ENCODE measurements at places on chromosomes 4 and X.

DNA sequence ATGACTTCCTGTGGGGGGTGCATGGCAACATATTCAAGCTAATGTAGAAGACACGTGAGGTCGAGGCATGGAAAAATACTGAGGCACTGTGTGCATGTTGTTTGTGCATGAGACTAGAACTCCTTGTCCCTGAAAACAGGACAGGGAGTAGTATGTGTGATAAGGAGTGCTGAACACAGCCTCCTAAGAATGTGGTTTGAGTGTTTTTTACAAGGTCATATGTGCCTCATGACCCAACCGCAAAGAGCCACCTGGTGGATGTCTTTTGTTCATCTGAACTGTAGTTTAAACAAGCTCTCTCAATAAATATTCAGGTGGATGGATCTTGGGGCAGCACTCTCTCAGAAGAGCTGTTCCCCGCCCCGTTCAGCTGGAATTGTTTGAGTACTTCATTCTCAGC is 226.6 kb downstream of the NLGN4X start:
- DNase-seq = no peak

DNA sequence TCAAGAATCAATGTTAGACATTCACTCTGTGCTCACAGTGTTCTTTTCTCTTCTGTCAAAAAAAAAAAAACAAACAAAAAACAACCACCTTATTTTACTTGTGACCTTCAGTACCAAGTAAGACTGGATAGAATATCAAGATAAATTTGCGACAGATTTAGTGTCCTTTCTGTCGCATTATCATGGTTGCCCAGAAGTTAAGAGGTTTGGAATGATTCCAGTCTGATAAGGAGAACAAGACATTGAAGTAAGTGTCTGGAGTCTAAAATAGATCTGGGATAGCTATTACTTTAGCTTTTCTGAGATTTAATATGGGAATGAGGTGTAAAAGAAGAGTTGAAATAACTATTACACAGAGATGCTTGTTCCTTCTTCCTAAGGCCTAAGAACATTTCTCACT is 31.7 kb downstream of the SNCA start:
- DNase-seq = no peak

DNA sequence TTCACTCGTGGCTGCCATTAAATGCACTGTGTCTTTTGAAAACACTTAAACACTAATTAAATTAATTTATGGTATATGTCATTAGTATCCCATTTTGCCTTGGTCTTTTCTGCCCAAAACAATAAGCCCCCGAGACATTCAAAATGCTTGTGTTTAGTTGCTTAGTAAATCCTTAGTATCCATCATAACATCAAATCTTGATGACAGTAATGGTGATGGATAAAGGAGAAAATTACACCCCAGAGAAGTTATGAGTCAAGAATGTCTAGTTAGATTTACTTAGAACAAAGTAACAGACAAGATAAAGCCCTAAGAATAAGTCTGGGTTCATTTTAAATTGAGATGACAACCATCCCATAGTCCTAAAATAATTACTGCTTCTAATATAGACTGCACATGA is 21.3 kb downstream of the ANK2 start:
- no peak for DNase-seq

- DNase-seq = no peak
These were observed 431.6 kb downstream of the IDS start for GRCh38 chrX:149073479-149073878.

DNA sequence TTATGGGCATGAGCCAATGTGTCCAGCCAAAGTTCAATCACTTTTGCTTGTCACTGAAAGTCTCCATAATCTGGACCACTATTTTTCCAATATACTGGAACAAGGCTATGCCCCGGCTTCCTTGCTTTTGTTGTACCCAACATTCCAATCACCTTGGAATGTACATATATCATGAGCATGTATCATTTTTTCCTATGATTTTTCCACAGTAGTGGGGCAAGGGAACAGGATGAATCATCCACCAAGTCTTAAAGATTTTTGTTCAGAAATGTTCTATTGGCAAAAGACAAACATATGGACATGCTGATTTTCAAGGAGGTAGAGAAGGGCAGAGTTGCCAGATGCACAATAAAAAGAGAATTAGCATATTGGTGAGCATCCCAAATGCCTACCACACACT is 548.1 kb upstream of the INTU start:
- DNase-seq = no peak

- DNase-seq = no peak
These were observed 62.8 kb downstream of the RWDD4 start for GRCh38 chr4:183596067-183596757.

DNA sequence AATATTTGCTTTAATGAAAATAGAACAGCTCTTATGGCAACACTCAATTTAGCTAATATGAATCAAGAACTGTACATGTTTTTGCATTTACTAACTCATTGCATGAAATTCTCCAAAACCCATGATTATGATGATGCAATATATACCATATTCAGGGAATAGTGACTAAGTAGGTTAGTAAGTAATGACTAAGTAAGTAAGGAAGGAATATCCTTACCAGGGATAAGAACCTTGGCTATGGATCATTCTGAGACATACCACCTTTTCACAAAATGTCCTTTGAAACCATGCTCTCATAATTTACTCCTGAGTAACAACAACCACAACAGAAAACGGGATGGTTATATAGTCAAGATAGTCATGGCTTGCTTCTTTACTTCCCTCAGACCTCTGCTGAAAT is 1513.0 kb downstream of the STIM2 start:
- DNase-seq = no peak

- no peak for DNase-seq
These were observed 664.5 kb downstream of the RAPGEF2 start for GRCh38 chr4:159767406-159767805.

GRCh38 chrX:109890910-109891502 is 111.9 kb upstream of the TMEM164 start:
- peak; percentile 47 for DNase-seq

DNA sequence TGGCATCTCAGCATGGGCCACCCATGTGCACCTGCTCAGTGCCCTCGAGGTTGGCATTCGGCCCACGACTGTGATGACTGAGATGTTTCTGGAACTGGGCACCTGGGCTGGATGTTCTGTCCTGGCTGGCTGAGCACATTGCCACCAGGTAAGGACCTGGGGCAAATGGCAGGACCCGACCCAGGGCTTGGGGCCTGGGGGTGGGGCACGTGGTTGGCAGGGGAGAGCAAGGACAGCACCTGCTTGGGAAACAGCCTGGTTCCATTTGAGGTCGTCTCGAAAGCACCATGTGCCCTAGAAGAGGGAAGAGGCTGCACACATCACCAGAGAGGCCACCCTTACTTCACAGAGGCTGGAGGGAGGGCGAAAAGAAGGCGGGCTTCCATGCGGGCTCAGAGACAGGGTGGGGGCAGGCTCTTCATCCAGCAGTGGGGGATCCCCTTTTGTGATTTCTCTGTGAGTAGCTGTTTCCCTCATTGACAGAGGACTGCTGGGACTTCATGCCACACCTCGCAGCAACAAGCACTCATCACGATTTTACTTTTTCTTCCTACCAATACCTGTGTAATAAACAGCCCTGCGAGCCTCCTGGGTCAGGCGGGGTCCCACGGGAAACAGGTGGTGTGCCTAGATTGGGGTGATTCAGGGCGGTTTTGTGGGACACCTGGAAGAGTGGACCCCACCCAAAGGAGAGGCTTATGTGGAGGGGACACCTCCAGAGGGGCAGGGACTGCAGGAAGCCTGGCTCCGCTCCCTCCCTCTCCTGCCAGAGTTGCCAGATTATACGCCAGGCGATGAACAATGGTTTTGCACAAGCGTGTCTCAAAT is 12.0 kb downstream of the TMEM187 start:
- peak; percentile 61 for DNase-seq

DNA sequence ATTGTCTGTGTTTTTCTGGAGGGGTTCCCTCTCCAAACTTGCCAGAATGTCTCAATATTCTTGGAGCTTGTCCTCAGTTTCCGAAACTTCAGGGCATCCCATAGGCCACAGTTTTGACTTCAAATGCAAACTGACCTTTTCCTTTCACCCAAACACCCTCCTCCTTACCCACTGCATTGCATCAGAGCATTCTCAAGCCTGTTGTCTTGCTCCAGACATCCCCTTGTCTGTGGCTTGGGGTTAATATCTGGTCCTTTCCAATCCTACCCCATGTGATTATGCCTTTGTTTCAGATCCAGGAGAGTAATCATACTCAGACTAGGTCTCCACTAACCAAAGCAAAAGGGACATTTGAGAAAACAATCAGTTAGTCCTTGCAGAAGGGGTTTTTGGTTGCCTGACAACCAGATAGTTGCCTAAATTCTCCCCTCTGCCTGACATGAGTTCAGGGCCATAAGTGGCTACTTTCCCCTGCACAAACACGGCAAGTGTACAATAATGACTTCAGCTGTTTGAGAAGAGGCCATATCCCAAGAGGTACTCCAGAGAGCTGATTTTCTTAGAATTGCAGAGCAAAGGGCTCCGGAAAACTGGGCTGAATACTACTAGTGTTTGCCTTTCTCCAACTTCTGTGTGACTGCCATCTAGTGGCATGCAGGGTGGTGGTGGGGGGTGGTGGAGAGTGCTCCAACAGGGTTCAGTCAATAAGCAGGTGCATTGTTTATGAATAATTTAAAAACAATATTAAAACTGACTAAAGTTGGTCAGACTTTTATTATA is 130.2 kb downstream of the CHRDL1 start:
- peak; percentile 12 for DNase-seq

DNA sequence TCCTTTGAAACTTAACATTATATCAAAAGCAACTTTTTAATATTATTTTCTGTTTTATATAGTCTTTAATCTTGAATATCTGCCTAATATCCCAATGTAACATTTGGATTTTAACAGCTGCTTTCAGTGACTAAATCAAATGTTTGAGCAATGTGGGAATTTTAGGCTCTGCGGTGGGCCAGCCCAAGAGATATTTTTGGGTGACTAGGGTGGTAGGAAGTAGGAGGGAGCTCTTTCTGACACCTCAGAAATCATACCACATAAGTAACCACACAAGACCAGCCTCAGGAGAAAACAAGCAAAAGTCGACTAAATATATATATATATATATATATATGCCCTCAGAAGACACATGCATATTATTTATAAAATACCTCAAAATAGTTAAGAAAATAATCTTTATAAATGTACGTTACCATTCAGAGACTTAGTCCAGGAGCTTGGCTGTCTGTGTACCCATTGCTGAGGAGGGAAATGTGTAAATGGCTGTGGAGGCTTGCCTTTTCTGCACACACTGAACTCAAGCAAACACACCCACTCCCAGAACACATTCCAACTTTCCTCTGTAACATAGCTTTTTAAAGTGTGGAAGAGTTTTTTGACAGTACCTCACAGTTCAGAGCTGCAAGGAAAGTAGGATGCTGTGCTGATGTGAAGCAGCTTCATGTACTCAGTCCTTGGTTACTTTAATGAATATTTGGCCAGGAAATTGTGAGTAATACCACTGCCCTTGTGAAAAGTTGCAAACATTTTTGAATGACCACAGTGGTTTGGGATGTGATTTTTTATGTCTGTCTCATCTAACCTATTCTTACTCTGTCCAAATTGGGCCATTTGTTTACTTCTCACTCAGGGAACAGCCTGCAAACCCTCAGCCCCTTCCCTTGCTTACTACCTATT is at the start of gene RTL3:
RTL3 (minus strand) TSS at position 484 of the 900 bp plus-strand sequence. CDS start 908 bp downstream, outside the sequence.
- no peak for DNase-seq

GRCh38 chr4:116755051-116755450 is 330.3 kb downstream of the TRAM1L1 start:
- DNase-seq = no peak

DNA sequence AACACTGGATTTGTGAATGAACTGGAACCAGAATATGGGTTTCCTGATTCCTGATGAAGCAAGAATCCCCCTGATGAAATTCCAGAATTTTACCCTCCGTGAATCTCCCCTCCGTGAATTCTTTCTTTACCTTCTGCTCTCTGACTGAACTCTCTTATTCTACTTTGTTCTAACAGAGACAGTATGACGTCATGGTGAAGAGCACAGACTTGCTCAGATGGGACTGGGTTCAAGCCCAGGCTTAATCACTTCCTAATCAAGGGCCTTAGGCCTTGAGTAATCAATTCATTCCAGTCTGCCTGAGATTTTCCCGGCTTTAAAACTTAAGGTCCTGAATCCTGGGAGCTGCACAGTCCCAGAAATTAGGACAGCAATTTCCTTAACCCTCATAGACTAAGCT is 64.5 kb downstream of the IQCM start:
- no peak for DNase-seq

GRCh38 chr4:188649635-188650034 is 510.4 kb downstream of the TRIML1 start:
- no peak for DNase-seq

DNA sequence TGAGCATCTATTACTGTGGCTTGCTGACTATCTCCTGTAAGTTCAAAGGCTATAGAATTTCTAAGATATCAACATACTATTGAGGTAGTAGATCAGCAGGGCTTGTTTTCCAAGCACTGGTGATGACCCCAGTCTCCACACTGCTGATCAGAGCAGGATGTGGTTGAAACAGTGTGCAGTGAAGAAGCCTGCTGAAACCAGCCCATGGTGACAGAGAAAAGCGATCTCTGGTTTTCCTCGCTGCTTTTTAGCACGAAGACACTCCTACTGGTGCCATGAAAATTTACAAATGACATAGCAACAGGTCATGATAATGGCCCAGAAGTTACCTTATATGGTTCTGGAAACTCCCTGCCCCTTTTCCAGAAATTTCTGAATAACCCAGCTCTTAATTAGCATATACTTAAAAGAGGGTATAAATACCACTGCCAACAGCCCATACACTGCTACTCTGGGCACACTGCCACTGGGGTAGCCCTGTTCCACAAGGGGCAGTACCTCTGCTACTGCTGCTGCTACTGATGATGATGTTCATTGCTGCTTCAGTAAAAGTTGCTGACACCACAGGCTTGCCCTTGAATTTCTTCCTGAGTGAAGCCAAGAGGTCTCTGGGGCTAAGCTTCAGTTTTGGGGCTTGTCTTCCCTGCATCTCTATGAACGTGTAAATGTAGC is 1689.5 kb upstream of the PCDH10 start:
- no peak for DNase-seq

DNA sequence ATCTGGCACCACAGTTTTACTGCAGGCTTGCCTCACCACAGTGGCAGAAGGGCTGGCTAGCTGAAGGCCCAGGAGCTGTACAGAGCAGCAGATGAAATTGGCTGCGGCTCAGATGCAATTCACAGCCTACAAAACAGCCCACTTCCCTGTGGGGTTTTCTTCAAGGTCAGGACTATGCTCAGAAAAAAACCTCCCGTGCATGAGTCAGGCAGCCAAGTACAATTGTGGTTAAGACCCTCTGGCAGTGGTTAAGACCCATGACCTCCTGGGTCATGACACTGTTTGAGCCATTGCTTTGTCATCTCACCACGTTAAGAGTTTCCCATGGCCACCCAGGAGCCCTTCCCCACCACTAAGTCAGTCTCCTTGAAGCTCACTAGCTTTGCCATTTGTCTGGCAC is 276.3 kb downstream of the HNRNPD start:
- peak; percentile 8 for DNase-seq

DNA sequence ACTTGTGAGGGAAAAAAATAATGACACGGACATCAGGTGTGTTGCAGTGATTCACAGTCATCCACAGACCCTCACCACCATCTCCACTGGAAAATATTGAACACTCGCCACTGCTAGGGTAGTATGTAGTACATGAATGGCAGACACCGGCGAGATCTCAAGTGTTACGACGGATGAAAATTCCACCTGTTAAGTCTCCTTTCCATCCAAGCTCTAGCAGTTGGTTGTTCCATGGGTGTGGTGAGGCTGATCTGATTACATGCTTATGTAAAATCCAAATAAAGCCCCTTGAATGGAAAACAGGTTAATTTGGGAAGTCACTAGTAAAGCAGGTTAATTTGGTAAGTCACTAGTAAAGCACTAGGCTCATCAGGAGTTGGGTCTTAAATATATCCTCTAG is 1.1 kb upstream of the ARMCX4 start:
- no peak for DNase-seq

- no peak for DNase-seq
These were observed 188.8 kb upstream of the TECRL start for GRCh38 chr4:64598066-64598465.

All from stimulated activated naive CD8-positive, alpha-beta T cell treated with anti-CD3 and anti-CD28 coated beads, Interleukin-15, Interleukin-2, amounts not matched to agents 100 U/mL and 50 U/mL, for 24 hours (primary cell).